Fibroblast of lung (primary cell): ENCODE measurements at places on chromosomes 4 and X.

- H3K4me1 ChIP-seq, result no peaks in the 10 kb centered on the region
- no peak overlapping the region for H3K4me3 ChIP-seq
- H3K27ac ChIP-seq, result no peak overlapping the region
These were observed 106.8 kb downstream of the STOX2 start for GRCh38 chr4:184011826-184012380.

GRCh38 chrX:16924631-16925480 is 21.6 kb upstream of the REPS2 start:
- DNase-seq, result peak; percentile 3
- H3K27me3 ChIP-seq, result no peaks in the 10 kb centered on the region
- no peaks in the 10 kb centered on the region for H3K36me3 ChIP-seq
- no peak overlapping the region for H3K27ac ChIP-seq

DNA sequence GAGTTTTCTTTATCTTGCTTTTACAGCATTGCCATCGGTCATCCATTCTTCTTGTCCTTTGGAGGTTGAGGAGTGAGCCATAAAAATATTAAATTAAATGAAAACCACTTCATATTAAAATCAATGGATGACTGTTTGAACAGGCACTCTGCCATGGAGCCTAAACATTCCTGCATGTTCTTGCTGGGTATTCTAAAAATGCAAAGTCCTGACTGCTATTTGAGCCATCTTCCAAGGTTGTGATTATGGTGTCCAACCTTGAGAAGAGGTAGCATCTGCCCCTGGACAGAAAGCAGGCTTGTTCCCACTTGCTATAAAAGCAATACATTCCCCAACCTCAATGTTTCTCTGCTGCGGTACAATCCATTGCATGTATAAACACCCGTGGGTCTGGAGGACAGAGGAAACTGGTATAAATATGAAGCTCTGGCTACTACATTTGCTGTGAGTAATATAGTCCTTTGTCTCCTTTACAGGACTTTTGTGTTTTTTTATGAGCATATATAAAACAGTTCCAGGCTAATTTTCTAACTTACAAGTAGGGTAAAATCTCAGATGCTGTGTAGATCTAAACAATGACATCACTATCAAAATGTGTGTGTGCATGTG is 70.9 kb upstream of the FAT4 start:
- peak; percentile 24 for DNase-seq
- H3K4me1 ChIP-seq, result no peaks in the 10 kb centered on the region
- H3K27ac ChIP-seq, result no peak overlapping the region
- no peak overlapping the region for H3K4me3 ChIP-seq
- no peaks in the 10 kb centered on the region for H3K36me3 ChIP-seq

DNA sequence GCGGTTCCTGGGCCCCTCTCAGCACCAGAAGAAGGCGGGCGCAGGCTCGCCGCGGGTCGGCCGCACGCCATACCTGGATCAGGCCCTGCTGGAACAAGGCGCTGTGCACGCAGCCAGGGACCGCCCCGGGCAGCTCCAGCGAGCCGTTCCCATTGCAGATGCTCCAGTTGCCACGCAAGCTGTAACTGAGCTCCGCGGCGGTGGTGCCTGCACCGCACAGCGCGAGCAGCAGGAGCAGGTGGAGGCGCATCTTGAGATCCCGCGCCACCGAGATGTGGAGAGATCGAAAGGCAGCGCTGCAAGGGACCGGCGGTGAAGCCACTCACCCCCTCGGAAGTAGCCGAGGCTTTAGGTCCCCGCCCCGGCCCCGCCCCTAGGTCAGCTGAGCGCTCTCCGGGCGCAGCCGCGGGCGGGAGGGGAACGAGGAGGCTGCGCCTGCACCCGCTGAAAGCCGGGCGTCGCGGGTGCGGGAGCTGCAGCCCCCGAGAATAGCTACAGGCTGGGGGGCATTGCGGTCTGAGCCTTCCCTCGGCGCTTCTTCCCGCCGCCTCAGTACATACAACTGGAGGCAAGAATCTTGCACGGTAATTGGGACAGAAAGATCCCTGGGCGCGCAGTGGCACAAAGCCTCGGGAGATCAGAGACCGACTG is at the start of gene MANBA:
TSS of gene MANBA (minus strand) at position 324 of the 651 bp plus-strand sequence. CDS start at position 250, 74 bp downstream.
- DNase-seq, result peak; percentile 78
- H3K27ac ChIP-seq, result peak within 1 kb of the TSS; percentile 72
- H3K4me1 ChIP-seq, result no peaks in the 10 kb centered on the region
- no peaks in the 10 kb centered on the region for H3K27me3 ChIP-seq
- peak within 1 kb of the TSS; percentile 63 for H3K4me3 ChIP-seq

- no peak for DNase-seq
- H3K27ac ChIP-seq, result no peak overlapping the region
- no peaks in the 10 kb centered on the region for H3K36me3 ChIP-seq
- H3K4me3 ChIP-seq, result no peak overlapping the region
- H3K4me1 ChIP-seq, result no peaks in the 10 kb centered on the region
These were observed 954.0 kb upstream of the TENM3 start for GRCh38 chr4:181289198-181289597.
